ENCODE measurements at places on chromosomes 16 and 17. TPM values are rescaled to one million over a fixed set of nuclear protein-coding genes. Genes with fewer than 3 reads are reported as not detected.

Gene ST6GALNAC2
- polyA plus RNA-seq, result 5.5 TPM

Gene KRTAP3-2
- polyA plus RNA-seq, result not detected

Gene SPATA22
- polyA plus RNA-seq, result not detected

Gene KRT23
- polyA plus RNA-seq, result 2.6 TPM

Gene ARL5C
- not detected for polyA plus RNA-seq

Gene KRT32
- polyA plus RNA-seq, result not detected

Gene KREMEN2
- polyA plus RNA-seq, result not detected

Gene CNTNAP1
- polyA plus RNA-seq, result 2.7 TPM

Gene TBC1D3K
- not detected for polyA plus RNA-seq

Gene HBA1
- 0.88 TPM for polyA plus RNA-seq

Gene MED31
- polyA plus RNA-seq, result 12.5 TPM

Gene NPW
- polyA plus RNA-seq, result 2.4 TPM

Gene SLC38A8
- polyA plus RNA-seq, result 0.08 TPM

Gene ZP2
- polyA plus RNA-seq, result not detected

Gene TOM1L1
- 21.4 TPM for polyA plus RNA-seq

Gene ITGB3
- 1.0 TPM for polyA plus RNA-seq

Gene KRTAP1-5
- not detected for polyA plus RNA-seq

Measured in stomach (tissue), 19 donors.